ENCODE measurements at places on chromosomes 13 and 19. TPM values are rescaled to one million over a fixed set of nuclear protein-coding genes. Genes with fewer than 3 reads are reported as not detected.

The HSD17B14 gene
- not detected for total RNA-seq

The KLK12 gene
- total RNA-seq: not detected

The PRODH2 gene
- not detected for total RNA-seq

The IGSF23 gene
- total RNA-seq: not detected

The ANGPTL4 gene
- 46.7 TPM for total RNA-seq

The FAM124A gene
- total RNA-seq: 0.20 TPM

The DENND1C gene
- total RNA-seq: not detected

The N4BP2L1 gene
- 0.20 TPM for total RNA-seq

Measured in MG63 (cell line).